ENCODE measurements at places on chromosomes 12 and 14.

- DNase-seq = no peak
Observed at GRCh38 chr14:59347511-59347900, 117.7 kb downstream of the GPR135 start.

DNA sequence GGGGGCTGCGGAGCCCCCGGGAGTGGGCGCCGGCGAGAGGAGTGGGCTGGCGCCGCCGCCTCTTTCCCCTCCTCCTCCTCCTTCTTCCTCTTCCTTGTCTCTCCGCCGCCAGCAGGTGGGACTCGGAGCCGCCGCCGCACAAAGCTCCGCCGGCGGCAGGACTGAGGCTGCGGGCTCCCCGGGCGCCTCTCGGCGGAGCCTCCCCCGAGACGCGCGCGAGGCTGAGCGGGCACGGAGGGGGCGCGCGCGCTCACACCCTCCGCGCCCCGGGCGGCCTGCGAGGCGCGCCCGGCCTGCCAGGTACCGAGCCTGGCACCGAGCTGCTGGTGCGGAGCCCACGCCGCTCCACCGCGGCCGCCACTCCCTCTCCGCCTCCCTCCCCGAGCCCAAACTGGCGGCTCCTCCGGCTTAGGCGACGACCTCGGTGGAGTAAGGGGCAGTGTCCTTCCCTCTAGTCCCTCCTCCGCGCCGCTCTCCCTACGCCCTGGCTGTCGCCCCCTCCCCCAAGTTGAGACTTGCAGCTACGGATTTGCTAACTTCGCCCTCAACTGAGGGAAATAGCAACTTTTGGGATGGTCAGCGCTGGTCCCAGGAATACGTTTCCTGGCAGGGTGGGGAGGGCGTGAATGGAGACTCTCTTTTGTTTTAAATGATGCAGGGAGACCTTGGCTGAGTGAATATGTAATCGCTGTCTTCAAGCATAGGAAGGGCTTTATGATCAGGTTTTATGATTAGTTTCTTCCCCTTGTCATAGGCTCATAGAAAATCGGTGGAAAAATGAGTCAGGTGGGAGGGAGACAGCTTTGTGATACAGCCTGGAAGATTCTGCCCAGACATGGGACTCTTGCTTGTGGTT is 199.5 kb upstream of the CAND1 start:
- no peak for DNase-seq

DNA sequence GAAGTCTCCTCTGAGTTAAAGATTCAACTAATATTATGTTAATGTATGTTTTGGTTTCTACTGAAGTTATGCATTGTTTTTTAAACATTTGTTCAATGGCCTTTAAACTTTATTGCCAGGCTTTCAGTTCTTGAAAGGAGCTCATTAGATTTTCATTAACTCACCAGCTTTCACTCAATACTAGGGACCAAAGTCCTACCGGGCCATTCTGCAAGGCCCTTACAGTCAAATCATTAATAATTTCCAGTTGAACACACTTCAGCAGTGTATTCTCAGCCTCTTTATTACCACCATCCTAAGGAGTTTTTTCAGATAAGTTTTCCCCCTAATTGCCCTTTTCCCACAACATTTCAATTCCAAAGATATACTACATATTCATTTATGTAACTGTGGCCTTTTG is 409.2 kb downstream of the DIO2 start:
- no peak for DNase-seq

DNA sequence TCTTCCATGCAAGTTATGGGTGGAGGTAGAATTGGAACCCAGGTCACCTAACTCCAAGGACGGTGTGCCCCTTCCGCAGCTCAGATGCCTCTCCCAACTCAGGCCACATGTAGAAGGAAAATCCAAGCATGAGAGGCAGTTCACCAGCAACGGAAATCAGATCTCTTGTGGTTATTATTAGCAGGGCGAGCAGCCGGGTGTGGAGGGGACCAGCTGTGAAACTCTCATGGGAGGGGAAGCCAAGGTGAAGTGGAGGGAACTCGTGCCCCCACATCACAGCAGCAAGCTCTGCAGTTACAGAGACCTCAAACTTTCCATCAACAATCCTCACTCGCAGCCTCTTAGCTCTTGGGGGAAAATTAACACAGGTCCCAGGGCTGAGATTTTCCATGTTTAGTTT is 79.7 kb downstream of the KSR2 start:
- DNase-seq = no peak

GRCh38 chr14:95875831-95876760 is 536 bp upstream of the TUNAR start:
- DNase-seq = no peak

DNA sequence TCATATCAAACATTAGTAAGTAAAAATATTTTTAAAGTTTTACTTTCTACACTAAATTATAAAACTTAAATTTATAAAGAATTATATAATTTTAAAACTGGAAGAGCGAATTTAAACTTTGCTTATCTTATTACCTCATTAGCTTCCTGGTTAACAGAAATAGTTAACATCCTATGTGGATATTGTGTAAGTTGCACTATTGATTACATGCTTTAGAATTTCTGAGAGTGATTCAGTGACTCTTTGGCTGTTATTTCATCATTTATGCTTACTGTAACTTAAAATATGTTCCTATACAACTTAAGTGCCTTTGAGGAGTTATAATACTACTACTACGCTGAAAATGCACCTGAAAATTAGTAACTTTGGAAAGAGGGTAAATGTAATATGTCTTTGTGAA is 101.4 kb downstream of the FOXA1 start:
- DNase-seq = no peak

DNA sequence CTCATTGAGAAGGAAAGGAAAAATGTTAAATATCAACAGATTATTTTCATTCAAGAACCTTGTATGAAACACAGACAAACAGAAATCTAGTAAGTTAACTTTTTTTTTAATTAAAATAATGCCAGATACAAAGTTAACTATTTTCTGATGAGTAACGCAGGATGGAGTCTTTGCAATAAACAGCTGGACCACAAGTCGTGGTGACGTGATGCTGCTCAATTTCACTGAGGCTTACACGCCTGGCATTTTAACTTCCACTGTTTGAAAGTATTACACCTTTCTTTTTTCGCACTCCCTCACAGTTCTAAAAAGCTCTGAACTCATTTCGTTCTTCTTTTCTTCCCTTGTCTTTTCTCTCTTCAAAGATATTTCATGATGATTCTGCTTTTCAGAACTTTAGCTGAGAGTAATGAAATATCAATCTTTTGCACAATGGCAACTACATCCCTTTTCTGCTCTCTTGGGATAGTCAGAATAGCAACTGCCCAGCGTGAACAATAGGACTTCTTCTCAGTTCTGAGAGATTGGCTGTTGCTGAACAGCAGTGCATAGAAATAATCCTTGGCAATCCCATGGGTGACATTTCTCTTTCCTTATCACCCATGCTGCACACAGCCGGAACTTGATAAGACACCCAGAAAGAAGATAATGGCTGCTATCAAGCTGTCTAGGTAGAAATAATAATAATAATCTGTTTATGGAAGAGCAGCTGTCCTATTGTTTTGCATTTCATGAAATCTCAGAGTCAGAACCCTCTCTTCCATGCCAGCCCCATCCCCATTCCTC is 160.5 kb downstream of the BTG1 start:
- DNase-seq = no peak

DNA sequence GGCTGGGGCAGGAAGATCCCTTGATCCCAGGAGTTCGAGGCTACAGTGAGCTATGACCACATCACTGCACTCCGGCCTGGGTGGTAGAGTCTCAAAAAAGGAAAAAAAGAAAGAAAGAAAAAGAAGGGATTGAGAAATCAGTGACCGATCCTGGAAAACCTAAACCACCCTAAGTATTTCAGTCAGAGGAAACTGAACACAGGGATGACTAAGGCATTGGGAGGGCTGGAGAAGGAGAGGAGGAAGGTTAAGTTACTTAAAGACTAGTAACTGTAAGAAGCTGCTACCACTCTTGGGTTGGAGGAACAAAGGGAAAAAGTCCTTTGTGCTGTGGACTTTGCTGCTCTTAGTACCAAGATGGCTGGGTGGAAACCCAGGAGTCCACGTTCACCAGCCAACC is 10.6 kb downstream of the HHIPL1 start:
- no peak for DNase-seq

- no peak for DNase-seq
Observed at GRCh38 chr12:13390381-13390861, 193.9 kb downstream of the EMP1 start.

- no peak for DNase-seq
Observed at GRCh38 chr12:4152145-4152795, 121.3 kb upstream of the CCND2 start.

- DNase-seq = no peak
Observed at GRCh38 chr12:105205322-105206048, 30.5 kb downstream of the APPL2 start.

GRCh38 chr12:95303476-95303875 is 85.9 kb downstream of the VEZT start:
- DNase-seq = no peak

GRCh38 chr12:47156167-47156736 is 76.5 kb upstream of the AMIGO2 start:
- no peak for DNase-seq

DNA sequence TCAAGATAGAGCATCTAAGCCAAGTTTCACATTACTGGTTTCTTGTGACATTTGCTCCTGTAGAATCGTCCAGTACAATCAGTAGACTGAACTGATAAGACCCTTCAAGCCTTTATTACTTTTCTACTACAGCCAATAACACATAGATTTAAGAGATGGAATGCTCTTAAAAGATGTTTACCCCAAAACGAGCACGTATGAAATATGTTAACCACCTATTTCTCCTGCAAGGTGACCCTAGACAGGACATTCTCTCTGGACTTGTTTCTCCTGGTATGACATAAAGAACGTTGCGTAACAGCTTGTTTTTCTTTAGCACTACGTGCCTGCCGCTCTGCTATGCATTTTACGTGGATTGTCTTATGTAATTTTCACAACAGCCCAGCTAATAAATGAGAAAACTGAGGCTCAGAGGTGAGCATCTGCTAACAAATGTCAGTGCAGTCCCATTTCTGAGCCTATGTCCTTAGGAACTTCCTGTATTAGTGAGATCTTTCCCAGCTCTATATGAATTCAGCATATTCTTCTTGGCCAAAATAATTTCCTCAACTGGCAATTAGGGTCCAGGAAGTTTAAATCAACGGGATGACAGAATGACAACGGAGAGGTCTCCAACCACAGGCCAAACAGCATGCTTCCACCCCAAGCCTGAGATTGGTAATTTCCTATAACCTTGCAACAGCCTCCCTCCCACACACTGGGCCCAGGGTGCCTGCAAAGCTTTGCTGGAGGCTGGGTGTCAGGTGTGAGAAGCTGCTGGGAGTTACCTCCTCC is 3.7 kb downstream of the NFKBIA start:
- DNase-seq = no peak

- DNase-seq = no peak
Observed at GRCh38 chr12:90832427-90832826, 122.5 kb downstream of the CCER1 start.

DNA sequence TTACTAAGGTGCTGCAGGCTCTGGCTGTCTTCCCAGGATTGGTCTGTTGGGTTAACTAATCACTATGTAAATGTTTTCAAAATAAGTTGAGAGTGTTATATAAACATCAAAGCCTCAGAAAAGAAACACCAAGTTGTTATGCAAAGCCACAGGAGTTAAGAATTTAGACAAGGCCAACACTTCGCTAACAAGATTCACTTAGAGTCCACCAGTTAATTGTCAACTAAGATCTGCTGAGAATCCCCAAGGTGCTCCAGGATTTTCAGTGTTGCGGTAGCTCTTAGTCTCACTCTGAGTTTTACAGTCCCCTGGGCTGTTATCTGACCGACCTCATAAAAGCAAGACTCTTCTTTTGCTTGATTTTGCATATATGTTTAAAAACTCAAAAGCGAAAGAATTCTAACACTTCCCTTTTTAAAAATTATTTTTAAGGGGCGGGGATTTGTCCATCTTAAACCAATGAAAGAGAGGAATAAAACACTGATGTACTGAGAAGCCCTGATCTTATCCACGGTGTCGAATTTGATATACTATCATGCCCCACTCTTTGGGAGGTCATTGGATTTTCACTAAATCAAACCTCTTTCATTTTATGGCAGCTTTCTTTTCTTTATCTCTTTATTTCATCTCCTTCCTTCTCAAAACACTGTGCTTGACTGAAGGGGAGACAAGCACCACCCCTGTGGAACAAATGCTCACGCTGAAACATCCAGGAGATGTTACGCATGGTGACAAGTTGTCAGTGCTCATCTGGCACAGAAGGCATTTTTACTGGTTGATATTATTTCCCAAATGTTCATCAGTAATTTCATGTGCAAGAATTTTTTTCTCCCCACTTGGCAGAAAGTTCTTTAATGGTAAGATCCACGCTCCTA is 7.0 kb downstream of the NIN start:
- DNase-seq = no peak

DNA sequence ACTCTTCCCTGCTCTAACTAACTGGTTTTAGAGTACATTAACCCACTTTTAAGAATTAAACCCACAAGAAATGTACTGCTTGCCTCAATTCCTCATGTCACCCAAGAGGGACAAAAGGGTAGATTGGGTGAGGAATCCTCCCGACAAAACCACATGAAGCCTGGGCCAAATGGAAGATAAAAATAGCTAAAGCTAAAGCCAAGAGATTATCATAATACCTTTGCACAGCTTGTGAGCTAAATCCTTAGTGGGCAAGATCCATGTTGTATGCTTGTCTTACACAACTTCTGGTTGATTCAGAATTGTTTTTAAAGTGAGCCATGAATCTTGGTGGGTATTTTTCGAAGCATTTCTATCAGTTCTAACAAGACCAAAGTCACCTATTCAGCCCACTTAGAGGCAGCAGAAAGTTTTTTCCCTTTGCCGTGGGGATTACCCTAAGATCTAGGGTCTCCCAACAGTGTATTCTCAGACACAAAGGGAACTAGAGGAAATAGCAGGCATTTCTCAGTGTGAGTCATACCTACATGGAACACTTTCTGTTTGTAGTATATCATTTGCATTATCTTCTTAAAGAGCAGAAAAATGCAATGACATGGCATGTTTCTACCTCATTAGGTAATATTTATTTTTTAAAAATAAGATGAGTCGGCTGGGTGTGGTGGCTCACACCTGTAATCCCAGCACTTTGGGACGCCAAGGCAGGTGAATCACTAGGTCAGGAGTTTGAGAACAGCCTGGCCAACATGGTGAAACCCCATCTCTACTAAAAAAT is 616.6 kb downstream of the KCNH5 start:
- DNase-seq = no peak

DNA sequence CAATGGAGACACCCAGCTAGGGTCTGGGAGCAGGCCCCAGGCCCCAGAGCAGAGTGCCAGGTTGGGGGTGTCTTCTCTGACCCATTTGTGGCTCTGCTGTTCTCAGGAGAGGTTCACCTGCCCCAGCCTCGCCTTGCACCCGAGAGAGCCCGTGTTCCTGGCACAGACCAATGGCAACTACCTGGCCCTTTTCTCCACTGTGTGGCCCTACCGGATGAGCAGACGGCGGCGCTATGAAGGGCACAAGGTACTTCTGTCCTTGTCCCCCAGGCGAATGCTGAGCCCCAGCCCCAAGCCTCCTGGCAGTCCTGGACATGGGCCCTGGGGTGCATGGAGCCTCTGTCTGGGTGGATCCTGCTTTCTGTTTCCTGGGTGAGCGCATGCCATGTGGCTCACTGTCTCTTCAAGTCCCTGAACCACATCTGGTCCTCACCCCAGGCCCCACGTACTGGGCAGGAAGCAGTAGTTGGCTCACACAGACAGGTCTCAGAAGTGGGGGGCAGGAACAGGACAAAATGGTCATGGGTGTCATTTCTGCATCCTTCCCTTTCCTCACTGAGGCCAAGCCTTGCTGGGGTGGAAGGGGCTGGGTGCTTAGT is 58.2 kb downstream of the BEGAIN start:
- DNase-seq = no peak

- peak; percentile 41 for DNase-seq
Observed at GRCh38 chr12:1517007-1517406, 77.4 kb downstream of the FBXL14 start.

GRCh38 chr14:51704545-51704944 is 52.8 kb downstream of the FRMD6 start:
- DNase-seq = no peak
